ENCODE measurements at places on chromosomes 12 and 14. TPM values are rescaled to one million over a fixed set of nuclear protein-coding genes. Genes with fewer than 3 reads are reported as not detected.

The NPFF gene
- not detected for total RNA-seq

DNA sequence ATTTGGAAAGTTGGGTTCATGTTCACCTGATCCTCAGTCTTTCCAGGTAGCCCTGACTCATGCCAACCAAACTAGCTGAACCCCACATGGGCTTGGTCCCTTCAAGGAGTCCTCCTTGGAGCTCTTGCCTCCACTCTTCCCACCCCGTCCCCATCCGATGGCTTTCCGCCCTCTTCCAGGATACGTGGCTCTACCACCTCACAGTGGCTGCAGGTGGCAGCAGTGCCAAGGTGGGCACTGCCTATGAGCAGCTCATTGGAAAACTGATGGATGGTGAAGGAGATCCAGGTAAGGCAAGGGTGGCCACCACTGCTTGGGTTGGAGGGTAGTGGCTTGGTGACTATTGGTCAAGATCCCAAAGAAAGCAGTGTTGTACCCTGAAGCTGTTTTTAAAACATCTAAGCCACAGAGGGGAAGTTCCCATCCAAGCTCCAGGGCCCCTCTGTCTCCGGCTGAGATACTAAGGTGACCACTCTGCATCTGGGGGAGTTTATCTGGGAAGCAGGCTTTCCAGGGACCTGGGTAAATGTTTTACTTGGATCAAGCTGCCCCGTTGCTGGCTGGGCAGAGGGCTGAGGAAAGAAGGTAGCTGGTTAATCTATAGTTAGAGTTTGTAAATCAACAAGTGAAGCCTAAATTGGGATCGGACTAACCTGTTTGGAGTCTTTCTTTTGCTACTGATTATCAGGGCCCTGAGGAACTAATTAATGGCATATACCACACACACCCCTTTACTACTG, 23.7 kb downstream of the PIGH start:
- no peak for DNase-seq

The JKAMP gene
- total RNA-seq = 64.8 TPM

- DNase-seq = no peak
Measured at GRCh38 chr12:46546634-46547273, 174.2 kb upstream of the SLC38A2 start.

GRCh38 chr12:105912882-105913678, 225.7 kb downstream of the NUAK1 start:
- no peak for DNase-seq

- no peak for DNase-seq
Measured at GRCh38 chr12:68446901-68447796, 115.0 kb upstream of the MDM1 start.

DNA sequence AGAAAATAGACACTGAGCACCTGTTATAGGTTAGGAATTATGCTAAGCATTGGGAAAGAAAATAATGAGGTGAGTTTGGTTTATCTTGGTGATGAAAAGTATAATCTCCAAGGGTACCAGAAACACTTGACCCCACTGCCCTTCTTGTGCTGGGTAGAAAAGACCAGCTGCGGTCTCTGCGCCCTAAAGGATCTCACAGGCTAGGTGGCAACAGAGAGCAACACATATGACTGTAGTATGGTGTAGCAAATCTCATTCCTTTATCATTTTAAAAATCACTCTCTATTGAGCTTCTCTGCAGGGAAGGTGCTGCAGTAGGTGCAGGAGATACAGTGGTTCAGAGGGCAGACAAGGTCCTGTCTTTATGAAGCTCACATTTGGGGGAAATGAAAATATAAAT, 26.1 kb downstream of the NRXN3 start:
- DNase-seq = no peak

DNA sequence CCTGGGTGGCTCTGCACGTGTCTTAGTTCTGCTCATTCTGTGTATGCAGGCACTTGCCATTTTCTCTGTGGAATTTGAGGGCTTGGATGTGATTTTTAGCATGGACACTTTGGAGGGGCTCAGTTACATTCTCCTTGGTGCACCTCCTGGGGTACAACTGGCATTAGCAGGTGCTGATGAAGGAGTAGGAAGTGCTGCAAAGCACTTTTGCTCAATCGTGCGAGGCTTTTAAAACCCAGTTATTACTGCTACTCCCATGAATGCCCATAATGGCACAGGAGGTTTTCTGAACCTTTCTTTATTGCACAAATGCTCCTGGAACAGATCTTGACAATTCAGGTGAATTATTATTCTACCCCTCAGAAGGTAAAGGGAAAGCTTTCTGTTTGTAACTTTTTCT, 78.7 kb downstream of the SLC25A47 start:
- DNase-seq = no peak

DNA sequence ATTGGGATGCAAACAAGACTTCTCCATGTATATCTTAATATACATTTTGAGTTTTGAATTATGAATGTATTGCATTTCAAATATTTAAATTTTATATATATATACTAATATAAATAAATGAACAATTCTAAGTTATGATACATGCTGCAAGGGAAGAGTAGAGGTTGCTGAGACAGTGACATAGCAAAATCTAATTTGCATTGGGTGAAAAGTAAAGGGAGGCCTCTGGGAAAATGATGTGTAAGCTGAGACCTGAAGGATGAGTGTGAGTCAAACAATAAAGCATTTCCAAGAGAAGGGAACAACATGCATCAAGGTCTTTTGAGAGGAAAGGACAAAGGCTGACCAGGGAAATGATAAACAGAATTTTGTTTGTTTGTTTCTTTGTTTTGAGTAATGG, 62.9 kb upstream of the PTPRQ start:
- no peak for DNase-seq

The NYNRIN gene
- total RNA-seq = 8.2 TPM

The NAP1L1 gene
- total RNA-seq = 356 TPM

The OAS3 gene
- 15.1 TPM for total RNA-seq

- no peak for DNase-seq
Measured at GRCh38 chr14:86333493-86333892, 803.5 kb downstream of the FLRT2 start.

DNA sequence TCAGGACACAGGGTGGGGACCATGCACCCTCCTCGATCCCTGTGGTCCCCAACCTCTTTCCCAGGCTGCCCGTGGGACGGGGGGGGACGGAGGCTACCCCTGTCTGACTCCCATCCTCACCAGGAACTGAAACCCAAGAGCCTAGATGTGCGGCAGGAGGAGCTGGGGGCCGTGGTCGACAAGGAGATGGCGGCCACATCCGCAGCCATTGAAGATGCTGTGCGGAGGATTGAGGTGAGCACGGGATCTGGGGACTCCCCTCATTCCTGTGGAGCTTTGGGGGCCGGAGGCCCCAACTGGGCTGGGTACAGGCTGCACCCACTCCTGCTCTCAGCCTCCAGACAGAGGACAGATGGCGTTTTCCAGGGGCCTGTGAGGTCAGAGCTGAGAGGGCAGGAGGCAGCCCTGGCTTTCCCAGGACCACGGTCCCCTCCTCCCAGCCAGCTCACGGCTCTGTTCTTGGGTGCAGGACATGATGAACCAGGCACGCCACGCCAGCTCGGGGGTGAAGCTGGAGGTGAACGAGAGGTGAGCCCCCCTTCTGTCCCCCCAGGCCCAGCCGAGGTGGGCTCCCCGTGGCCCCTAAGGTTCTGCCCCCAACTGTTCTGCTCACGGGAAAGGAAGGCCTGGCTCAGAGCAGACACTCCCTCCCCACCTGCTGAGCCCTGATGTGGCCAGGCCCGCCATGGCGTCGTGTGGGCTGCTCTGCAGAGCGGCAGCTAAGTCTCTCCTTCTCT, 24.2 kb downstream of the HIP1R start:
- DNase-seq = no peak

DNA sequence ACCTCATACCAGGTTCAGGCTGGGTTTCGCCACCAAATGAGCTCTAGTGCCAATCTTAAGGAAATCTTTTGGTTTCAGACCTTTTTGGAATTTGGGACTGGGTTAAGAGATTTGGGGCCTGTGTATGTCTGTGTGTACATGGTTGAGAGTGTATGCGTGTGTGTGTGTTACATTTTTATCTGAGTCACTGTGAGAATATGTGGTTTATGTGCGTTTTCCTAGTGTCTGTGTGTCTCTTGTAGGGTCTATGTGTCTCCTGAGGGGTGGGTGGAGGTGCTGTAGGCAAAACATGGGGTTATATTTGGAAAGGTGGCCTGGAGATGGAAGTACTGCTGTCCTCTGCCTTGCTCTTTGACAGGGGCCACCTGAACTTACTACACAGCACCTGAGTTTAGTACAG, 17.9 kb downstream of the C12orf43 start:
- no peak for DNase-seq

GRCh38 chr14:92607251-92607650, 93.7 kb downstream of the RIN3 start:
- DNase-seq = no peak

- no peak for DNase-seq
Measured at GRCh38 chr12:99278899-99279298, 368.7 kb upstream of the GARIN6 start.

- no peak for DNase-seq
Measured at GRCh38 chr12:14326699-14327098, 38.8 kb upstream of the ATF7IP start.

DNA sequence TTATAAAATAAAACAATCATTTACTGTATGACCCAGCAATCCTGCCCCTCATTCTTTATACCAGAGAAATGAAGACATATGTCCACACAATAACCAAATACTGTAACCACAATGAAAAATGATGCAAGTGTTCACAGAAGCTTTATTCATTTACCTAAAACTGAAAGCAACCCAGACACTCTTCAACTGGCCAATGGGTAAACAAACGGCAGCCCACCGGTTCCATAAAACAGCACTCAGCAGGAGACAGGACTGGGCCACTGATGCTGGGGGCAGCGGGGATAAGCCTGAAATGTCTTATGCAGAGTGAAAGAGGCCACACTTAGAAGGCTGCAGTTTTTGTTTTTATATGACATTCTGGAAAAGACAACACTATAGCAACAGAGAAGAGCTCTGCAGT, 15.1 kb downstream of the DDX51 start:
- DNase-seq = no peak

DNA sequence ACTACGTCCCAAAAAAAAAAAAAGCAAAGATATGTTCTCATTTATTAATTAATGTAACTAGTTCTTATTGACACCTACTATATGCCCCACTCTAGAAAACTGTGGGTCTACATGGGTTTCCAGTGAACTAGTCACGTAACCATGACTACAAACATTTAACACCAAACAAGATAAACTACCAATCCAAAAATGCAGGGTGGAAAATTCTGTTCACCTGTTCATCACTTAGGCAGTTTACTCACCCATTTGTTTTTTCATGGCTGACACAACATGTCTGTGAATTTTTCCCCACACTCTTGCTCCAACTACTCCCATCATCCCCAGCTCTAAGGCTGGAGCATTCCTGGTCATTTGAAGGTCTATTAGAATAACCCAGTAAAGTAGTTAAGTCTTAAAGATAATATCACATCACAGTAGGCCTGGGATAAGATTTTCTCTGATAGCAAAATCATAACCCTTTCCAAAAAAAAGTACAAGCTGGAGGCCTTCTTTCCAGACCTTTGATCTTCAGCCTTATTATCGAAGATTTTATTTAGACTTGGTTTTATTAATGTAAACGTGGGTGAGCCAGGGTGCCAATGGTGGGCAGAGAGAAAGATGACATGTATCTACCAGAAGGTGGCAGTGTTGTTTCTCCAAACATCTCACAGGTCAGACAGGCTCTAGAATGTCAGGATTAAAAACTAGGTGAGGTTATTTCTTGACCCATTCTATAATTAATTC, 61.6 kb upstream of the DAAM1 start:
- no peak for DNase-seq

DNA sequence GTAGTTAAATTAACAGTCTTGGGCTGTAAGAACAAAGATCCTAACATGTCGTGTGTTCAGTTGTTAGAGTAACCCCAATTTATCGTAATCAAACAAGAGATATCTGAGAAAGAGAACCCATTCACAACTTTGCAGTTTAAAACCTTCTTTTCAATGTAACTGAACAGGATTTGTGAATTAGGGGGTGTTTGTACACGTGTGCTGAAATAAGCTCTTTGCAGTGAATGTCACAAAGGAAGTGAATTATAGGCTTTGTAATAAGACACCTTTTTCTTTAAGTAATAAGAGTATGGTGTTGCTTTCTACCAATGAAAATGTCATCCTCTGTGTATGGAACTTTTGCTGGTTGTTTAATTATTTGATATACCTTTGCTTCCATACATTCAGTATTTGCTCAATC, 114.0 kb downstream of the ALX1 start:
- DNase-seq = no peak

DNA sequence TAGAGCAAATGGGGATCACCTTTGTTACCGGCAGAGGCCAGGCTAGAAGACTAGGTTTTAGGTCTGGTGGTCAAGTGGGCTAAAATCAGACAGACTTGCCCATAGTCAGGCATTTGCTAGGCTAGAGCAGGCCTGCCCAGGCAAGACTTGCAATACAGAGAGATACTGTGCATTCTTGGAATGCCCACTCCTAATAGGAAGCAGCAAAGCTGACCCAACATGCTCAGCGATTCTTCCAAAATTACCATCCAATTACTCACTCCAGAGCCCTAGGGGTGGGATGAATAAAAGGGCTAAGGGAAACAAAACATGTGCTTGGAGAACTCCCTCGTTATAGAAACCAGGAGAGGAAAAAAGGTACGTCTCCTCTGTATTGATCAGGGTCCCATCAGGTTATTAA, 187.8 kb upstream of the AMIGO2 start:
- DNase-seq = no peak

The AJUBA gene
- 24.0 TPM for total RNA-seq

GRCh38 chr14:31439561-31439960, 17.7 kb downstream of the DTD2 start:
- no peak for DNase-seq

- no peak for DNase-seq
Measured at GRCh38 chr14:44369401-44370123, 137.5 kb downstream of the FSCB start.

- DNase-seq = peak; percentile 38
Measured at GRCh38 chr12:106954462-106955376, 988 bp upstream of the TMEM263 start.

- DNase-seq = no peak
Measured at GRCh38 chr12:125343649-125344048, 278.4 kb downstream of the AACS start.

The MYL2 gene
- not detected for total RNA-seq

GRCh38 chr12:51381226-51382079, 9.8 kb downstream of the GALNT6 start:
- DNase-seq = no peak

The DUSP16 gene
- total RNA-seq = 10.9 TPM

- DNase-seq = no peak
Measured at GRCh38 chr12:26492406-26492805, 297.0 kb downstream of the SSPN start.

The DBX2 gene
- total RNA-seq = 0.33 TPM

DNA sequence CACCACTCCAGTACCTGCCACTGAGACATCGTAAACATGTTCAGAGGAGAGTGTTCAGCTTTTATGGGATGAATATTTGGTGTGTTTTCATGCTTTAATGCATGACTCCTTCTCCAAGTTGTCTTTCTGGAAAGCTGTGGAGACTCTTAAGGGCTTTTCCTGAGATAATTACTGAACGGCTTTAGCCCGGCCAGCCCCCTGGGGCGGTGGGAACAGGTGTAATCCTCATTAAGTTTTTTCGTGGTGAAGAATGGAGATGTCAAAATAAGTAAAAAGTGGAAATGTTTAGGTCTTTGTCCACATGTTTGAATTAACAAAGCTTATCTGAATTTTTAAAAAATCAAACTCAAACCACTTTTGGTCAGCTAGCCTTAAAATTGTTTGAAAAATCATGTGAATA, 1.5 kb downstream of the SYNE2 start:
- DNase-seq = no peak
